ENCODE measurements at places on chromosomes 1 and 21.
A peak's percentile ranks its signal among the peaks of the same experiment; 100 is the strongest.

- no peak for DNase-seq
Measured at GRCh38 chr1:160251011-160251410, 11.3 kb downstream of the DCAF8 start.

GRCh38 chr21:43937891-43938309 is 72.9 kb downstream of the AGPAT3 start:
- DNase-seq = no peak

DNA sequence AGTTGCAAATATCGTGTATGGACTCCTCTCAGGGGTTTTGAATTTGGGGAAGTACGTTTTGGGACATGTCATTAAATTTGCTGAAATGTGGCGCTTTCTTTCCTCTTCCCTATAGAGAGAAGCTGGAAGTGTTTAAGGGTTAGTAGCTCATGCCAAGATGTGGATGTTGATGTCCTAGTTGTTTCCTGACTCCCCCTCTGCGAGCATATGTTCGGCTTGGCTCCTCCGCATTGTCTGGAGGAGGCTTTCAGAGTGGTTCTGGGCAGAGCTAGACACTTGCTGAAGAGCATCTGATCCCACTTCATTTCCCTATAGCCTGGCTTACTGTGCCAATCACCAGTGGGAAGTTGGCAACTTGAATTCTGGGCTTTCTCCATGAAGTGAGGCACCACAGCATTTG is 347.4 kb upstream of the B3GALT2 start:
- DNase-seq = no peak

GRCh38 chr1:178528953-178529335 is 16.0 kb downstream of the TEX35 start:
- DNase-seq = no peak

- DNase-seq = no peak
Measured at GRCh38 chr1:109377698-109378097, 20.0 kb downstream of the SORT1 start.

DNA sequence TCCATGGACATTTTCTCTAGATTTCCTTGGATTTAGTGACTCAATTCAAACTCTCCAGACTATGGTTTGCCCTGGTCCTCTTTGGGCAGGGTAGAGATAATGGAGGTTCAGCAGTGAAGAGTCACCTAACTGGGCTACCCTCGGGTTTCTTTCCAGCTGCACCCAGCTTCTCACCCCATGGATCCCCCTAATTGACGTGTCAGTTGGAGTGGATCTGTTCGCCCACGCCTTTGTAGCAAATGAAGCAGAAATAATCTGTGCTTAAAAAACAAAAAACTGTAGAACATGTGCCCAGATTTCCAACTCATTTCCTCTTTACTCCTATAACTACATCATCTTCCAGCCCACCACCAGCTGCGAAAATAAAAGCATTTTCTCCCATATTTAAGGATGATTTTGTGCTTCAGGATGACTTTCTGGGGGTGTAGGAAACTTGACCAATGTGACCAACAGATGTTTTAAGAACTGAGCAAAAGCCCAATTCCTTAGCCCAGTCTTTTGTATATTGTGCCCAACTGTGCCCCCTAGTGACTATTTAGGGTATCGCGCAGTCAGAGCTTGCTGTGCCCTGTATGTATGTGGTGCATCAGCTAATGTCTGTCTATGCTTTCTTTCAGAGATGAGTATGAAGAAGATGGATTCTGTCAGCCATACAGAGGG is 66.5 kb upstream of the UBE2U start:
- DNase-seq = peak; percentile 59

DNA sequence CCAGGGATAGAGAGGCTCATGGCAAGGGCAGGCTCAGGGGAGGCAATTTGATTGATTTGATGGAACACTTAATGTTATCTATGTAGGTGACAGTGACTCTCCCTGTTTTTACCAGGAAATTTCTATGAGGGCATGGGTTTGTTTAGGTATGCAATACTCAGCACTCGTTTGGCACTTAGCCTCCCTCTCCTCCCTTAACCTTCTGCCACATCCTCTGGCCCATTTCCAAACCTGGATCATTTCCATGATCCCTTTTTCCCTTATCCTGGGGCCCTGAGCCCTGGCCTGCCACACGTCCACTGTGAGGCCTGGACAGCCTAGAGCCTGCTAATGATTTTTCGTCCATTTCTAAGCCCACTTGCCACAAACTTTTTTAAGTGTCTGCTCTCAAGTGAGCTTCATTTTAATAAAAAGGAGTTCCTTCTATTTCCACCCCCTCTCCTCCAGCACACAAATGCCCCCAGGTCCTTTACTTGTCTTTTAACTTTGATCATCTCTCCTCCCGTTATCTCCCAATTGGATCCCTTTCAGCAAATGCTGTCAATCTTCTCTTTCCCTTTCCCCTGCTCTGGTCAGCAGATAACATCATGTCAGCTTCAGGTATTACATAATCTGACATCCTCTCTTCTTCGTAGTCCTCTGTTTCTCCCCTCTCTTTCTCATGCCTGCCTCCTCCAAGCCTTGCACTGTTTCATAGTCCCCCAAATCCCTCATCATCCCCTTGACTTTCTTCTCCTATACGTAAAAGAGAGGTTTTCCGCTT is 37.8 kb upstream of the GADD45A start:
- no peak for DNase-seq

- no peak for DNase-seq
Measured at GRCh38 chr1:147236448-147236847, 6.0 kb upstream of the CHD1L start.

DNA sequence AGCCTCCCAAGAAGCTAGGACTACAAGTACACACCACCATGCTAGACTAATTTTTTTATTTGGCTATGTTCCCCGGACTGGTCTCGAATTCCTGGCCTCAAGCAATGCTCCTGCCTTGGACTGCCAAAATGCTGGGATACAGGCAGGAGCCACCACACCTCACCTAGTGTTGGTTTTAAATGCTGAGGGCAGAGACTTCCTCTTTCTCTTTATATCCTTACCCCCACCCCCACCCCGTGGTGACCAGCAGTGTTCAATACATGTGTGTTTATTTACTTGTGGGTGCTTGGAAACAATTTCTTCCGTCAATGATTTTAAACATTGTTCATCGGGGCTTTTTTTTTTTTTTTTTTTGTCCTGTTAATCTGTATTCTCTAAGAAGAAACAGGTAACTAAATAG is 158.9 kb downstream of the ZBTB18 start:
- no peak for DNase-seq

GRCh38 chr21:33418691-33419090 is 15.5 kb downstream of the IFNGR2 start:
- no peak for DNase-seq

DNA sequence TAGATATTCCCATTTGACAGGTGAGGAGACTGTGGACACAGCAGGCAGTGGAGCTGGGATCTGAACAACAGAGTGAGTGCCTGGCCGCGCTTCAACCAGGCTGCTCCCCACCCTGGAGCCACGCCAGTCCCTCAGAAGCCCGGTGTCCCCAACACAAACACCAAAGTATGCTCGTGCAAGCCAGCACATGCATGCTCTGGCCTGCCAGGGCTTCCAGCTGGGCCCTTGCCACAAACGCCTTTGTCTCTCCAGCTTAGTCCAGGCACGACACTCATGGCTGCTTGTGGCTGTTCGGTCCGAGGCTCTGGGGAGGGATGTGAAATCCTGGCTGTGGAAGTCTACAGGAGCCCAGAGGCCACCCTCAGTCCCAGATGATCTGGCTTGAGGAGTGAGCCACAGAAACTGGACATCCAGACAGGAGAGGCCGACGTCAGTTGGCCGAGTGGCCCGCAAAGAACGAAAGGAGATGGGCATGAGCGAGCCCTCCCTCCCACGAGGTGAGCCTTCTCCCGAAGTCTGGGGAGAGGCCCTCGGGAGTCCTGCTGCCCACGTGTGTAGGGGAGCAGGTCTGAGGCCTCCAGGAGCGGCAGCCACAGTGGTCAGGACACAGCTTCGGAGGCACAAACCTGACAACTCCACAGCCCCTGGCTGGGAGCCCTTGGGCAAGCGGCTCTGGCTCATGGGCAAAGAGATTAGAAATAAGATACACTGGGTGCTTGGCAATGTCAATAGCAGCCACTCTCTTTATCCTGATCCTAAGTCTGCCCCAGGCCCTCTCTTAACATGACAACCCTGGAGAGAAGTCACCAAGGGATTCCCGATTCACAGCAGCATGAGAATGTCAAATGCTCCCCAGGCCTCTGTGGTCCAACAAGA is 117.1 kb upstream of the IFFO2 start:
- no peak for DNase-seq

- no peak for DNase-seq
Measured at GRCh38 chr1:183516725-183517124, 44.4 kb downstream of the SMG7 start.

DNA sequence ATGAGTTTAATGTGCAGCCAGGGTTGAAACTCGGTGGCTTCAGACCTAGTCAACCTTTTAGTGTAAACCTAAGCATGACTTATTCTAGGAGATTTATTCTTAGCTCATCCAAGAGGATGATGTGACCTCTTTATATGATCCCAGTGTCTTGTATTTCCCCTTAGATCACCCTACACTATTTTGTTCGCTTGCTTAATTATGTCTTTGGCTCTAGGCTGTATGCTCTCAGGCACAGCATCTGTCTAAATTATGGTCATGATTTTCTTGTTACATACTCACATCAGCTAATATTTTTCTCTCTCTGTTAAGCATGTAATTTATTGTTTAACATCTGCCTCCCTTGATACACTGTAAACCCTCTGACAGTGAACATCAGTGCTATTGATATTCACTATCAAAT is 19.1 kb downstream of the COL11A1 start:
- no peak for DNase-seq

DNA sequence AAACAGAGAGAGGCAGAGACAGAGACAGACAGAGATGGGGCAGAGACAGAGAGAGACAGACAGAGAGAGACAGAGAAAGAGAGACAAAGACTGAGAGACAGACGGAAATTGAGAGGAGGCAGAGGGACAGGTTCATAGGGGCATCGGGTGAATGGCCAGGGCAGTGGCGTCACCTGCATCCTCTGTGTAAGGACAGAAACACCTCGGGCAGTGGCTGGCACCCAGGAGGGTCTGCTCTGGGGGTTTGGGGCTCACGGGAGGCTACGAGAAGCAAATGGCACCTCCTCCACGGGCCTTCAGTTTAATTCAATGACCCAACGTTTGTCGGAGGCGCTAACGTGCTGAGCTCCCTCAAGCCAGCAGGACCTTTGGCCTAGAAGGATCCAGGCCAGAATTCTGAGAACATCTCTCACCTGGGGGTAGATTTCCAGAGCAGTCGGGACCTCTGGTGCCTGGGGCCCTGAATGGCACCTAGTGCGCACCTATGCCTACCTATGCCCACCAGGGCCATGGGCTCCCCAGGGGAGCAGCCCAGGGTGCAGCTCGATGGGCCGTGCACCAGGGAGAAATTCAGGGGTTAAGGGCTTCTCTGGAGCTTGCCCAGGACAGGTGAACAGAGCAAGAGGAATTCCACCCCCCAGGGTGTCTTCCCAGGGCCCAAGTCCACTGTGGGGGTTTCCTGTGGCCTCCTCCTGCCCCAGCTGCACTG is 20.6 kb upstream of the PTTG1IP start:
- no peak for DNase-seq

DNA sequence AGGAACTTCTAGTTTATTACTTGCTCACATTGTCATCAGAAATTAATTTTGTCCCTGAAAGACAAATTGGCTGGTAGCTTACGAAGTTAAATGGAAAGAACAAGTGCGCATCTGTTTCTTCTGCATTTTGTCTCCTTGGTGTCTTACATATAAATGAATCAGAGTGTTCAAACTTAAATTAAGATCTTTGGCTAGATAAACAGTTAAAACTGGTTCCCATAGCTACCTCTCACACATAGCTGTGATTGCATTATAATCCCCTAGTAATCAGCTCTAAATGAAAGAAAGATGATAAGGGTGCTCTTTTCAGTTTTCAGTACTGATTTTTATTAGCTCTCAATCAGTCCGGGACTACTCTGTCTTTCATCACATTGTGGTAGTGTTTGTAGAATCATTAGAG is 124.2 kb upstream of the LMO4 start:
- no peak for DNase-seq

DNA sequence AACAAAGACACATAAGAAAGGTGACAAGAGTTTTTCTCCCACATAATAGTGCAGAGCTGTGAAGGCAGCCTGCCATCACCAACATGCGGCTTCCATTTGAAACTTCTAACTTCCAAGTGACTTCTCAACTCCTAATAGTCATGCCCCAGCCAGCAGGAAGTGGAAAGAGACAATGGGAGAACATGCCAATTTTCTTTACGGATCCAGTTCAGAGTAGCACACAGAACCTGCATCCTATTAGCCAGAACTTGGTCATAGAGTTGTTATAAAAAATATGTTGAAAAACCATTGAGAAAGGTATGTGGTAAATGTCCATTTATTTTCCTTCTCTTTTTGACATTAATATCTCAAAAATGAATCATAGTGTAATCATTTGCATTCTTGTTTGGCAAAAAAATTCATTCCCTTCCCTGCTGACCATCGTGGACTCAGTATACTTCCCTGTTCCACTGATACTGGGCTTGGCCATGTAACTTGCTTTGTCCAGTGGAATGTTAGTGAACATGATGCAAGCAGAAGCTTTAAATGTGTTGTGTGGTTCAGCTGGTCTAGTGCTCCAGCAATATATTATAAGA is 197.4 kb downstream of the SEC16B start:
- DNase-seq = no peak

DNA sequence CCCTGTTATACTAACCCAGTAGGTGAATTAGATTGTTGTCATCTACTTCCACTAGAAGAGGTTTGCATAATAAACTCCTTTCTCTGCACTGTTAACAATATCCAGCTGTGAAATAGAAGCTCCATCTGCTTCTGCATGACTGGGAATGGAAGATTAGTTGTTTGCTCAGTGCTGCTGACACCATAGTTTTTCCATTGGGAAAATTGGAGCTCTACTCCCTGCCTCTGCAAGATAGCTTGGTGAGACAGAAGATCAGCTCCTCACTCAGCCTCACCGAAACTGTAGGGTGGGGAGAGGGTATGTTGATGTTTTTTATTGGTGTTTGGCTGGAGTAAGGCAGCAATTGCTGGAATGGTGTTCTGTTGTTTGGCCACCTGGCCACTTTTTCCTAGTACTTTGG is 331.6 kb upstream of the ADAMTS5 start:
- no peak for DNase-seq

GRCh38 chr1:234324821-234325220 is 48.4 kb upstream of the COA6 start:
- DNase-seq = no peak

DNA sequence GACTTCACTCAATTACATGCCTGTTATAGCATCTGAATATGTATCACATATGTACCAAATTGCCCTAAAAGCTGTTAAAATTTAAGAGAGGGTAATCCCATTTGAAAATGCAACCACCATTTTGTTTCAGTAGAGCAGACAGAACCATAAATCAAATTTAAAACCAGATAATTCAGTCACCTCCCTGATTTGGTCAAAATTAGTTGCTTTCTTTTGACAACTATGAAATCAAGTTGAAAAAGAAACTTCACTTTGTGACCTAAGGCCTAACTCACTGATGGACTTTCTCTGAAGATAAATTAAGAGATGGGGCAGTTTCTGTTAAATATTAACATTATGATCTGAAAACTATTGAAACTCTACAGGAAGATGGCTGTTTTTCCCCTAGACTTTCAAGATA is 6.7 kb downstream of the GORAB start:
- DNase-seq = no peak

GRCh38 chr1:186875896-186876835 is 47.4 kb downstream of the PLA2G4A start:
- DNase-seq = no peak
